ENCODE measurements at places on chromosomes 11 and 22.
A peak's percentile ranks its signal among the peaks of the same experiment; 100 is the strongest.

- DNase-seq, result peak; percentile 73
These were observed 11.9 kb upstream of the NRIP3 start for GRCh38 chr11:9015677-9016076.

DNA sequence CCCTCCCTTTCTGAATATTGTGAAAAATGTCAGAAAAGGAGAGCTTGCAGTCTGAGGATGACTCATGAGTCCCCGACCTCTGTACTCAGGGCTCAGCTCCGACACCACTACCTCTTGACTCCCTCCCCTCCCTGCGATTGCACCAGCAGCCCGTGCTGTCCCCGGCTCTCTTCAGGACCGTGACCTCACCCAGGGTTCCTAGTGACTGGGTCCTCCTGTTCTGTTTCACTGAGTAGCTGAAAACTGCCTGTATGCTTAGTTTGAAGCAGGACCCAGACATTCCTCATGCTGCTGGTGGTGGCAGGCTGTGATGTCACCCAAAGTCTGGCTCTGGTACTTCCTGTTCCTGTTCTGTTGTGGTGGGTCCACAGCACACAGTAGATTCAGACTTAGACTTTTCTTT lies 11.7 kb downstream of the PHRF1 start:
- DNase-seq, result no peak

GRCh38 chr11:70627219-70627618 lies 228.9 kb downstream of the CTTN start:
- no peak for DNase-seq

DNA sequence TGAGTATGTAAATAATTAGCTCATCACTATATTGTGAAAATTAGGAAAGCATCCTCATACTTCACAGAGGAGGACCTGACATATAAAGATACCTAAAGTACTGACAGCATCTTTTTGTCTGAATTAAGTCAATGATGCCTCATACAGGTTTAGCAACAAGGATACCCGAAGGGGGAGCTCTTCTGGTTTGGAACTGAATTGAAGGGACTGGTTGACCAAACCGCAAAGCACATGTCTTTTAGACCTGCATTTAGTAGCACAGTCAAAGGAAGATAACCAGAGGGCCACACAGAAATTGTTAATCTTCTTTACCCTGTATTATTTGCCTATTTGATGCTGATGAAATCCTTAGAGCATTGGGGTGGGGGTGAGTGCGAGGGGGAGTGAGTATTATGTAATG lies 12.9 kb upstream of the WT1 start:
- no peak for DNase-seq

DNA sequence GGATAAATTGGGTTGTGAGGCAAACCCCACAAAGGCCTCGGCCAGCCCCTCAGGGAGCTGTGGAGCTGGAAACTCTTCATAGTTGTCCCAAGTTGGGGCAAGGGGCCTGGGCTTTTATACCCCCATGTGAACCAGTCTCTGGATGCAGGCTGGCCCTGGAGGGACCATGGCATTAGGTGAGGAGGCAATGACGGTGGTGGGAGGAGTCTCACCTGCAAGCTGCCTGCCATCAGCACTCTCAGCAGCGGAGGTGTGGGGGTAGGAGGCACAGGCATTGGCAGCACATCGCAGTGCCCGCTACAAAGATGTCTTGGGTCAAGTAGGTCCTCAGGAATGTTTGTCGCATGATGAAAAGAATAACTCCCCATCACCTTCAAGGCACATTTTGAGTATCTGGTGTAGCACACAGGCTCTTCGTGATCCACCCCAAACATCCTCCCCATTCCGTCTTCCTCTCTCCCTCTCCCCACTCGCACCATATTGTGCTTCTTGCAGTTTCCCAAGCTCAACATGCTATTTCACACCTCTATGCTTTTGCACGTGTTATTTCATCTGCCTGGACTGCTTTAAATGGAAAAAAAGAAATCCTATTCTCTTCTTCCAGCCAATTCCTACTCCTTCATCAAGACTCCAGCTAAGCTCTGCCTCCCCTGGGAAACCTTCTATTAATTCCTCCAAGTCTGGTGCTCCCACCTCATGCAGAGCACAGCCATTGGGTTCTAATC lies 18.1 kb upstream of the TSKU start:
- no peak for DNase-seq

DNA sequence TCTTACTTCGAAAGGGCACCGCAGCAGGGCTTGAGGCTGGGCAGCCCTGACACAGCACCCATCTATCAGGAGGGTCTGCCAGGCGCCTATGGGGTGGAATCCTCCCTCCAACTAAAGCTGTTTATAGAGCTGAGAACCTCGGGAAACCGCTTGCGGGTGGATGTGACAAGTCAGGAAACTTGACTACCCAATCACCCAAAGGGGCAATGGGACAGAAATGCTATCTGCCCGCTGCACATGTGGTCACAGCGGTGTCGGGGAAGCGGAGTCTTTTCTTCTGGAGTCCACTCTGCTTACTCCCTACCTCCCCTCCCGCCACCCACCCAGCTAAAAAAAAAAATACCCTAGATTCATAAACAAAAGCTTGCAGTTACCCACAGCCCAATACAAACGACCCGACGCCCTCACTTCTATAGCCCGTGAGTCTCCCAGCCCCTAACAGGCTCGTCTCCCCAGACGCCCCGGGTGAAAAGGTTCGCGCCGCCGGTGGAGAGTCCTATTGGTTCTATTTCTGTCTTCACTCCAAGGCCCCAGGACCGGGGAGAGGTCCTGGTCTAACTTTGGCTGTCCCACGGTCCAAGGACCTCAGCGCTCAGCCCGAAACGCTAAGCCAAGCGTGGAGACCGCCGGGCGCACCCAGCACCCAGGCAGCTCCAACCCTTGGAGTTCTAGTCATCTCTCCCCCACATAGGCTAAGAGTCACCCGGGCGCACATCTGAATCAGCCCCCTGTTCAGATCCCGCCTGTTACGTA lies 1.4 kb downstream of the TRPC6 start:
- DNase-seq, result no peak

- no peak for DNase-seq
These were observed 55.9 kb upstream of the NUP160 start for GRCh38 chr11:47904048-47904447.

DNA sequence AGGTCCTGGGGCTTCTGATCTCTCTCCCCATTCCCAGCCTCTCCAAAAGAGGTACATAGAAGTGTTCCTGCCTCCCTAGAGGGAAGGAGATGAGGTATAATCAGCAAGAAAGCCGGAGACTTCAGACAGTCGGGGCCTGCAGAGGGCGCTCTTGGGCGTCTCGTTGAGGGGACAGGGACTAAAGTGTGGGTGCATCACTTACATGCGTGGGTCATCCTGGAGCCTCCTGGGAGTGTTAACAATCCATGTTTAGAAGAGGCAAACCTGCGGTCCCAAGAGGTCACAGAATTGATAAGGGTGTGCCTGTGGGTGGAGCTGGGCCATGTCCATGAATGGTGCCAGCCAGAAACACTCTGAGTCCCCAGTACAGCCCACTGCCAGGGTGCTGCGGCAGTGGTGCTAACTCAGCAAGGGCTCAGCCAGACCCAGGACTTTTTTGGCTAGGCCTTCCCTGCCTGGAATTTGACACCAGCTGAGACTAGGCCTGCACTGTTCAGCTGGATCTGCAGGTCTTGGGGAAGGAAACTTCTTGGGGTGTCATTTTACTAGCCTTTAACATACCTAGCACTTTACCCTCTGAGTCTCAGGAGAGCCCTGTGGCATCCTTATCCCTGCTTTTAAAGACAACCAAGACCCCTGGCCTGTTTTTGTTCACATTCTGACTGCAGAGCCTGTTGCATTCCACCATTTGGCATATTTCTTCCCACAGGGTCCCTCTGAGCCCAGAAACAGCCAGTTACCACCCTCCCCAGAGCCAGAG lies 5.5 kb downstream of the YDJC start:
- DNase-seq, result no peak

DNA sequence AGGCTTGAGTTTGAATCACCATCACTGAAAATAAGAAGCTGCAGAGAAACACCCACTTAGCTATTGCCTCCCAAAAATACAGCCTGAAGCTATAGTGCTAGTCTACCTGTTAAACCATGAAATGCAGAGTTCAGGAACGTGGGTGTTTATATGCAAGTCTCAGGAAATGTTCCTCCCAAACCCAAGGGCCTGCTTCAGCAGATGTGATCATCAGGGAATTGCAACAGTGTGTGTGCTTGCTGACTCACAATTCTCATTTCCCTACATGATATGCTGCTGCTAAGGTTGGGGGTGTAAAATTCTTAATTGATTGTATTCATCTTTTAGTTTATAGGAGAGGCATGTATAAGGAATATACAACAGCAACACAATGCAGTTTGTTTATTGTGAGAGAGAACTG lies 49.6 kb downstream of the NUP98 start:
- no peak for DNase-seq

DNA sequence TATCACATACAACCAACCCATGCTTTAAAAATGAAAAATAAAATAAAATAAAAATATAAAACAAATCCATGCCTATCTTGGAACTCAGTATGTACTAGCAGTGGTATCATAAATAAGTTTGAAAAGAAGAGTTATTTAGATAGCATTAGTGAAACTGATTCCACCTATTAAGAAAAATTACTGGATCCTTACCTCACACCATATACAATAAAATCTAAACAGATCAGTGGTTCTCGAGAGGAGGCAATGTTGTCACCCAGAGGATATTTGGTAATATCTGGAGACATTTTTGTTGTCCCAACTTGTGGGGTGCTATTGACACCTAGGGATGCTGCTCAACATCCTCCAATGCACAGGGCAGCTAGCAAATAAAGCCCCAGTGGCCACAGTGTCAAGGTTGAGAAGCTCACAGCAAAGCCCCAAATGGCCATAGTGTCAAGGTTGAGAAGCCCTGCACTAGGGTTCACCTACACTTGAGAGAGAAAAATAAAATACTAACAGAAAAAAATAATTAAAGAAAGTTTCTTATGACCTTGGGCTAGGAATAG lies 9.9 kb upstream of the NDUFV1 start:
- DNase-seq, result no peak

- DNase-seq, result no peak
These were observed 31.6 kb upstream of the CAVIN3 start for GRCh38 chr11:6351782-6352382.

DNA sequence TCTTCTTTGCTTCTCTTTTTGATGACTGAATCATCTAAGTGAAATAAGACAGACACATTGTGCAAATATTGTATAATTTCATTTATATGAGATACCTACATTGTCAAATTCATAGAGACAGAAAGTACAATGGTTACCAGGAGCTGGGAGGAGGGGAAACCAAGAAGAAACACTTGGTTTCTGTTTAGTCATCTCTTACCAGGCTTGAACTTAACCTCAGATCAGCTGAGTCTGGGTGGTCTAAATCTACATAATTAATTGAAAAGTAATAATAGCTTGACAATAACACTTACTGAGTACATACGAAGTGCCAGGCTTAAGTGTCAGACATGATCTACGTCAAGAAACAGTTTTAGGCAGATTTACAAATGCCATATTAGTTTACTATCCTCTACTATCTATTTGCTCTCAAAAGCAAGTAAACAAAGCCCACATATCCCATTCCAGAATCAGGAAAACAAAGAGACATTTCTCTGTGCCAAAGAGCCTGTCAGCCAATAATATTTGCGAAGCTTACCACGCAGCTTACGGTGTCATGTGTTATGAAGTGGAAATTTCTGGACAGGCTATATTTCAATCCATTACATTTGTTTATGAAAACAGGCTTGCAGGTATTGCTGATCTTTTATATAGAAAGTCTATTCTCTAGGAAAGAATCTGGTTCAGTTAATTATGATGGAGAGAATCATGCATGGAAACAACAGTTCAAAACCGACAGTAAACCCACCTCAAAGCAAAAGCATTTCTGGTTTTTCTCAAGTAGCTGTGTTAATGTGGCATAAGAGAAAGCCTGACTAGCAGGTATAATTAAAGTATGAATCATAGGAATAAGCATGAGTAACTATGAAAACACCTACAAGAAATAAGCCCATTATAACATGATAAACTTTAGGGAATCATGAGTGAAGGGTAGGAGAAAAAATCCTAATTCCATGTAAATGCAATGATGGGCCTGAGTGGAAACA lies 2.7 kb upstream of the ARHGAP42 start:
- no peak for DNase-seq

DNA sequence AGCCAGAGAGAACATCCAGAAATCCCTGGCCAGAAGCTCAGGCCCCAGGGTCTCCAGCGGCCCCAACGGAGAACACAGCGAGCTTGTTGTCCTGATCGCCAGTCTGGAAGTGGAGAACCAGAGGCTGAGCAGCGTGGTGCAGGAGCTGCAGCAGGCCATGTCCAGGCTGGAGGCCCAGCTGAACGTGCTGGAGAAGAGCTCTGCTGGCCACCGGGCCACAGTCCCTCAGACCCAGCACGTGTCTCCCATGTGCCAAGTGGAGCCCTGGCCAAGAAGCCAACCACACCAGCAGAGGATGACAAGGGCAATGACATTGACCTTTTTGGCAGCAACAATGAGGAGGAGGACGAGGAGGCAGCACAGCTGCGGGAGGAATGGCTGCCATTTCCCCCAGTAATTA lies 20.6 kb upstream of the SCGB1D1 start:
- no peak for DNase-seq

- DNase-seq, result no peak
These were observed 7.0 kb downstream of the OR51B5 start for GRCh38 chr11:5336331-5336730.

DNA sequence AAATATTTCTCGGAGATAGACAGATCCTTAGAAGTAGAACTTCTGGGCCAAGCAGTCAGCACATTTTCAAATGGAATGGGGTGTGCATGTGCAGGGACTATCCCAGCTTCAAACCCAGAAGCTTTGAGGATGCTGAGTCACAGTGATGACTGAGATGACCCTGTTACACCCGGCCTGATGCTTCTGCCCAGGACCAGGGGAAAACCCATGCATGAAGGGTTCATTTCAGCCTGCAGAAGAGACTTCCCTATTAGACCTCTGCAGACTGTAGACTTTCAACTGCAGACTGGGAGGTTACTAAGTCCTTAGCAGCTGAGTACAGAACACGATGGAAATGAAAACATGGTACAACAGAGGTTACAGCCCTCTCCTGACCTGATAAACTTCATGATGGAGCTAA lies 3.6 kb upstream of the OR2AT4 start:
- no peak for DNase-seq

GRCh38 chr22:31935961-31936635 lies 8.2 kb upstream of the YWHAH start:
- DNase-seq, result no peak

DNA sequence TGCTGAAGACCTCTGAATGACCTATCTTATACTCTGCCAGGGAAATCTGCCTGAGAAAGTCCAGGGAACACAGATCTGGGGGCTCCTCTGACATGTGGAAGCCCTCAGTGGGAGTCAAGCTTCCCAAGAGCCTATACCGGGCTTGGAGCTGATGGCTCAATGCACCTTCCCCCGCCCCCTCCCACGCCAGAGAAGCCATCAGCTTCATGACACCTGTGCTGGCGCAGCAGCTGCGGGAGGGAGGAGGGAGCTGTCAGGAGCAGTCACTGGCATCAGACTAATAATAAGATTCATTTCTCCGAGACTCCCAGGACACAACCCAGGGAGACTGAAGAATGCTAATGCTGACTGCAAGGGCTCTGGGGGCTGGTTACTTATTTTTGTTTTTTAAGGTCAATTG lies 47.8 kb downstream of the SPATA19 start:
- no peak for DNase-seq

- no peak for DNase-seq
These were observed 3.9 kb upstream of the PTS start for GRCh38 chr11:112222303-112222702.

GRCh38 chr22:44412136-44412731 lies 85.8 kb downstream of the RTL6 start:
- no peak for DNase-seq

GRCh38 chr22:24054356-24054755 lies 43.3 kb downstream of the CABIN1 start:
- DNase-seq, result no peak

GRCh38 chr11:112564228-112564955 lies 303.7 kb upstream of the PLET1 start:
- DNase-seq, result peak; percentile 43

- DNase-seq, result no peak
These were observed 37.9 kb downstream of the MUC2 start for GRCh38 chr11:1112351-1113191.

Measured in NCI-H774 (cell line).